ENCODE measurements at places on chromosomes 5 and 9.

DNA sequence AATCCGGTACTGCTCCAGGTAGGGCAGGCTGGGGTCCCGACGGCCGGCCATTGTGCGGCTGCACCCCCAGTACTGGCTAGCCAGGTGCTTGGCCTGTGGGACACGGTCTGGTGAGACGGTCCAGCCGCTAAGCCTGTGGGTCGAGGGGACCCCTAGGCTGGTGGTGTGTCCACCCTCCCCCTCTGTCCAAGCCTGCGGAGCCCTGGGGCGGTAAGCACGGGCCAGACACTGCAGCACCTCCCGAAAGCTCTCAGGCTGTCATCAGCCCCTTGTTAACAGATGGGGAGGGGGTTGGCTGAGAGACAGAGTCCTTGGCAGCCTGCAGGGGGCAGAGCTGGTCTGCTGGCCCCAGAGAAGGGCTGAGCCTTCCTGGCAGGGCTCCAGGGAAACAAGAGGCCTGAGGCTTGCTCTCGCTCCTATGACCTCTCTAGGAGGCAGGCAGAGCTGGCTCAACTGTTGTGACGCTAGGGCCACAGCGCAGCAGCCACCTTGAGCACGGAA, 11.8 kb upstream of the MRNIP start:
- peak; percentile 55 for DNase-seq

GRCh38 chr5:159161361-159162214, 47.8 kb downstream of the RNF145 start:
- DNase-seq, result no peak

GRCh38 chr5:136149891-136150290, 17.2 kb downstream of the SMAD5 start:
- DNase-seq, result no peak

DNA sequence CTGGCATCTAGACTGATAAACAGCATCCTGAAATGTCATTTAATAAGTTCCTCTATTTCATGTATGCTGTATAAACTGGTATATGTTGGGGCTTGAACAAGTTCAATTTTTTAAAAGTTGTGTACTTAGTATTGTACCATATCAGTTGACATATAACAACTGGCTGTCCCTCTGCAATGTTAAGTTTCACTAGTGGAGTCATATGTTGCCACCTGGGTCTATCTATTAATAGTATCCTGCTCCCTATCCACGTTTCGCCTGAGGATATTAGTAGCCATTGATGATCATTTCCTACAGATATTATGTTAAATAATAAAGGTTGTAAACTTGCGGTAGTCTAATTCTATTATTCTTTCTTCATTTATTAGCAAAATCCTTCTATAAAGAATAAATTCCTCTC, 177.6 kb downstream of the RFX3 start:
- no peak for DNase-seq

DNA sequence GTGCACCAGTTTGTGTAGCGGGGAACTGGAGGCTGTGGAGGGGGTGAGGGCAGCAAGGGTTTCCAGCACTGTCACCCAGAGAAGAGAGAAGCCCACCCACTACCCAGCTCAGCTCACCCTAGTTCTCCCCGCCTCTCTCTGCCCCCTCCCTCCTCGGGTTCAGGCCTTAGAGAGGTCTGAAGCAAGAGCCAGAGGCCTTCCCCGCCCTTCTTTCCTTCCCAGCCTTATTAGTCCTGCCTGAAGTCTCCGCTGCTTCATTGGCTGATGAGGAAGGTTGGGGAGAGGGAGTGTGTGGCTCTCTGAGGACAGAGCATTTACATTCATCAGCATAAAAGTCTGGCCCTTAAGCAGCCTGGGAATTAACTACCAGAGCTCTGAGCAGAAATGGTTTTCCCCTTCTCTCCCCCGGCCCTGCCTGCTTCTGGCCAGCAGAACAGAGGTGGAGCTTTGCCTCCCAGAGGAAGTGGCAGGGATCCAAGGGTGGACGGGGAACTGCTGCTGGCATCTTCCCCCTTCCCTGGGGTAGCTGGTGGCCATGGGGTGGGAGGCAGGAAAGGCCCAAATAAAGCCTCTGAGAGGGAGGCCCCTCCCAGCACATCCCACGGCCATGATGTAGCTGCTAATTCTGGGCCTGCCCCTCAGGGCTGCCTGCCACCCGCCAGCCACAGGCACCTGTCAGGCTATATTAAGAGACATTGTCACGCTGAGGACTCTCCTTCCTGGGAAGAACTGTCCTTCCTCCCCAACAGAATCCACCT, 4.1 kb downstream of the DNAJB5 start:
- peak; percentile 60 for DNase-seq

GRCh38 chr5:124546643-124547042, 199.8 kb downstream of the ZNF608 start:
- DNase-seq, result no peak

DNA sequence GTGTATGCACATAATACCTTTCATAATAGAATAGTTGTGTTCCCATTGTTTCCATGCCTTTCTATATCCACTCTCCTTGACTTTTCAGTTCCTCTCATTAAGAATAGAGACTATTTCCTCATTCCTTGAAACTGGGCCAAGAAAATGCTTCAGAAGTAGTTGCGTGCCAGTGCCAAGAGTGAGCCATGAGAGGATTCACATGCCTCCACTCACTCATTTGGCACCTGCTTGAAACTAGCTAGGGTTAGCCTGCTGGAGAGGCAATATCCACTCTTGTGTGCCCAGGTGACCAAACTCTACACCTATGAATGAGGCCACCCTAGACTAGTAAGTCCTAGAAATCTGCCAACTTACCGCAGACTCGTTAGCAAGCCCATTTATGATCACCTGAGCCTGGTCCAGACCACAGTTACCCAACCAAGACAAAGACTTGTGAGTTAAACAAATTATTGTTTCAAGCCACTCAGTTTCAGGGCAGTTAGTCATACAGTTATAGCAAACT, 276.3 kb downstream of the EPB41L4A start:
- peak; percentile 15 for DNase-seq

DNA sequence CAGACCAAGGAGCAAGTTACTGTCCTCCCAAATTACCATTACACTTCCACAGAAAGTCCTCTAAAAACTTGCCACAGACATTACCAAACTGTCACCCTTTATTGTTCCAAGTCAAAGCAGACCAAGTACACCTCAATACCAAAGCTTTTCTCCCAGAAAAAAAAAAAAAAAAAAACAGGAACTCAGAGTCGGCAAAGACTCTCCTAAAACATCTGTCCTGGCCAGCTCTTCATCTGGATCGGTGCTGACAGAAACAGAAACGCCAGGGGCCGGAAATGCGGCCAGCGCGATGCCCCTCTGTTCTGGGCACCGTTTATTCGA, 718 bp downstream of the DEPDC1B start:
- DNase-seq, result no peak

DNA sequence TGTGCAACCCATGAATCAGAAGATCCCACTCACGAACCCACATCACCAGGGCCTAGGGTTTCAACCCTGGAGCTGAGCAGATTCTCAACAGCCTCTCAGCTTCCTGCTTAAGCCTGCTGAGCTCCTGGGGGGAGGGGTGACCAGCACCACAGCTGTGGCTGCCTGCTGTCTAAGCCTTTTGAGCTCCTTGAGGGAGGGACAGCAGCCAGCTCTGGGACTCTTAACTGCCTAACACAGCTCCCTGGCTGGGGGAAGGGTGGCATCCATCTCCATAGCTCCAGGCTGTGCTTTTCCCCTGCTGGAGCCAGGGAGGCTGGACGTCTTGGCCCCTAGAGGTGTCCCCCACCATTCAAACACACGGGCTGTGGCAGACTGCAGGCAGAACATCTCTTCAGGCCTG, 250.3 kb downstream of the DMAC1 start:
- no peak for DNase-seq

- no peak for DNase-seq
Observed at GRCh38 chr9:128685636-128686489, 3.2 kb upstream of the SET start.

GRCh38 chr9:105700668-105701067, 6.3 kb downstream of the TMEM38B start:
- DNase-seq, result no peak

DNA sequence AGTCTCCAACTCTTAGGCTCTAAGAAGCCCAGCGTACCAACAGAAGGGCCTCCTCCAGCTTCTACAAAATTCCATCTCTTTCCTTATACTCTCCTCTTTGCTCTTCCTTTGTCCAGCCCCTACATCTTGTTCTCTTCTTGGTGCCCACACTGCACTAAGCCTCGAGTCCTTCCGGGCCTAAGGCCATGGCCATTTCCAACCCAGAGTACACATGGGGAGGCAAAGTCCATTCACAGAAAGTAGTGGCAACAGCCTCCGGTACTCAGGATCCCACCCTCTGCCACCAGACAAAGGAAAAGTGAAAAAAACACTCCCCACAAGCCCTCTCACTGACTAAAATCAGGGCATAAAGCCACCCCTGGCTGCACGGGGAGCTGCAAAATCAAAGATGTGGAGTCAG, 60.3 kb downstream of the SAXO1 start:
- DNase-seq, result no peak

- no peak for DNase-seq
Observed at GRCh38 chr9:83477120-83477519, 61.1 kb downstream of the FRMD3 start.

GRCh38 chr9:36407122-36407723, 7.2 kb upstream of the RNF38 start:
- peak; percentile 65 for DNase-seq

DNA sequence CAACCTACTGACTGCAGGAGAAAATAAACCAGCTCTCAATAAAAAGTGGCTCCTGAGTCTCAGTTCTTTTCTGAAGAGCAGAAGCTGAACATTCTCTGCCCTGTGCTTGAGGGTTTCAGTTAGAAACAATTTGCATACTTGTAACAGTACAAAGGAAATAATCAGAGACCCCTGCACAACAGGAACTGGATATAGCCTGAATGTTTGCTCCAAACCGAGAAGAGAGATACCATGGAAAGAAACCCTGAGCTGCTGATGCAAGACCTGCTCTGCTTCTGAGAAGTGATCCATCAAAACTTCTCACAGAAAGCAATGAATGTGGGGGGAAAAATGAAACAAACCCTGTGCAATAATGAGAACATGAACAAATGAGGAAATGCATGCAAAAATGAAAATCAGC, 592.9 kb downstream of the SEMA5A start:
- DNase-seq, result no peak

DNA sequence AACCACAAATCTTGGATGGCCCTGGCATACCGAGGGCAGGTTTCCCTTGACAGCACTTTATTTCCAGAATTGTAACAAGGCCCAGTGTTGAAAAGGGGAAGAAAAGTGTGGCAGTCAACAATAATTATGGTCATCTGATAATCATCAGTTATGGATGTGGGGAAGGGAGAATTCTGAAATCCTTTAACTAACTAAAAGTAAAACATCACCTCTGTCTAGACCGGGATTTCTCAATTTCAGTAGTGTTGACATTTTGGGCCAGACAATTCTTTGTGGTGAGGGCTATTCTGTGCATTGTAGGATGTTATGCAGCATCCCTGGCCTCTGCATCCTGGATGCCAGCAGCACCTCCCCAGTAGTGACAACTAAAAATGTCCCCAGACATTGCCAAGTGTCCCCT, 140.4 kb downstream of the PSAT1 start:
- DNase-seq, result no peak

DNA sequence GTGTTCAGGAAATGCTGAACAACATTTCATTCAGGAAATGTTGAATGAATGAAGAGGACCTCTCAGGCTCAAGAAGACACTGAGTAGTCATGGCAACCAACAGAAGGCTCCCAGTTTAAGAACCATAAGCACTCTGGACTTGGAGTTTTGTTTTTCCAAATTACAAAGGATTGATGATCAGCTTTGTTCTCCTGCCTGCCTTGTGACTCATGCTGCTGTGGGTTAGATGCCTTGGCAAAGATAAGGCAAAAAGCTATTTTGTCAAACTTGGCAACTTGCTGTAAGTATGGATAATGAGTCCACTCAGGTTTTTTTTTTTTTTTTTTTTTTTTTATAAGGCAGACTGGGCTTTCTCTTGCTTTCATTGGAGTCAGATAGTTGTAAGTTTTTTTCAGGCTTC, 365.0 kb downstream of the TMEM232 start:
- no peak for DNase-seq

- peak; percentile 24 for DNase-seq
Observed at GRCh38 chr5:62143268-62144229, 162.5 kb upstream of the KIF2A start.

- no peak for DNase-seq
Observed at GRCh38 chr9:71253011-71253410, 131.6 kb upstream of the TRPM3 start.

GRCh38 chr5:62762503-62762902, 183.9 kb downstream of the LRRC70 start:
- DNase-seq, result no peak

- no peak for DNase-seq
Observed at GRCh38 chr9:82538634-82539033, 524.3 kb downstream of the RASEF start.

- DNase-seq, result no peak
Observed at GRCh38 chr5:155575861-155576260, 562.3 kb downstream of the KIF4B start.

- DNase-seq, result no peak
Observed at GRCh38 chr5:151757233-151758140, 944 bp downstream of the ATOX1 start.

GRCh38 chr9:1938135-1938534, 77.0 kb upstream of the SMARCA2 start:
- no peak for DNase-seq

GRCh38 chr5:157778121-157778805, 34.8 kb downstream of the LSM11 start:
- DNase-seq, result no peak

- no peak for DNase-seq
Observed at GRCh38 chr9:124427281-124427680, 12.0 kb upstream of the PSMB7 start.

GRCh38 chr9:137279741-137280473, 2.4 kb downstream of the TOR4A start:
- DNase-seq, result no peak

DNA sequence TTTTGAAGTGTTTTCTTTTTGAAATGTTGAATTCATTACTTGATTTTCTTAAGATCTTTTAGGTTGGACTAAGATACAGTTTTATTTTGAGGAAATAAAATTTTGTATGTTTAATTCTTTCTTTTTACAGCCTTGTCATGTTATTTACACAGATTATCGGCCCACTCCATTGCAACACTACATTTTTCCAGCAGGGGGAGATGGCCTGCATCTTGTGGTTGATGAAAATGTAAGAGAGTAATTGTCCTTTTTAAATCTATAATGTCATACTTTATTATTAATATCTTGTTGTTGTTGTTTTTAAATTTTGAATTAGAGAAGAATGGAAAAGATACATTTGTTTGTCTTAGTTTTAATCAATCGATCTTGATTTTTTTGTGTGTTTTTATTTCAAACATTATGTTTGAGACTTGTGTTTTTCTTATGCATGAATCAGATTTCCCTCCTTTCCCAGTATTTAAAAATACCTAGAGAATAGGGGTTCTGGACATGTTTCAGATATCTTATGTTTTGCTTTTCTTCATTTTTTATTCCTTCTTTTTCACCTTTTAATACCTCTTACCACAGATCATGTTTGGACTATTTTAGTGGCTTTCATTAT, 36.7 kb downstream of the MTREX start:
- peak; percentile 55 for DNase-seq

All from NCI-H446 (cell line).